RWPE2 (cell line): ENCODE measurements at places on chromosomes 13 and 19.

GRCh38 chr13:106468207-106468606 is 67.3 kb downstream of the EFNB2 start:
- no peak for DNase-seq

GRCh38 chr19:17294051-17294891 is 9.0 kb downstream of the ABHD8 start:
- DNase-seq, result no peak

GRCh38 chr13:80590551-80590950 is 249.6 kb upstream of the SPRY2 start:
- no peak for DNase-seq

GRCh38 chr19:10963865-10964264 is 3.0 kb downstream of the SMARCA4 start:
- DNase-seq, result no peak

GRCh38 chr19:13727798-13728197 is 36.5 kb upstream of the MRI1 start:
- DNase-seq, result no peak

DNA sequence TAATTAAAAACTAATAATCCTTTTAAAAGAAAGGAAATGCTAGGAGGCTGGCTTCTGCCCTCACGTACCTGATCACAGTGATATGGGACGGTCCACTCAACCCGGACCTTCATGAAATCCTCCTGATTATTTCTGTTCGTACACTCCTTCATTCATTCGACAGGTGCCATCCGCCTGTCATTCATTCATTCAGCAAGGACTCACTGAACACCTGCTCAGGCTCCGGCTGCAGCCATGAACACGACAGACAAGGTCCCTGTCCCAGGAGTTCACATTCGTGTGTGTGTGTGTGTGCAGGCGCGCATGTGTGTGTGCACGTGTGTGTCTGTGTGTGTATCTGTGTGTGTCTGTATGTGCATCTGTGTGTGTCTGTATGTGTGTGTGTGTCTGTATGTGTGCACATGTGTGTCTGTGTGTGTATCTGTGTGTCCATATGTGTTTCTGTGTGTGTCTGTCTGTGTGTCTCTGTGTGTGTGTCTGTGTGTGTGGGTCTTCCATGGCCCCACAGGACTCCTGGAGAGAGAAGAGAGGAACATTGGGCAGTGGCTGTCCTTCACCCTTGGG is 28.1 kb upstream of the CCNE1 start:
- no peak for DNase-seq

- DNase-seq, result peak; percentile 46
These were observed 1.5 kb downstream of the WIZ start for GRCh38 chr19:15448044-15448777.

DNA sequence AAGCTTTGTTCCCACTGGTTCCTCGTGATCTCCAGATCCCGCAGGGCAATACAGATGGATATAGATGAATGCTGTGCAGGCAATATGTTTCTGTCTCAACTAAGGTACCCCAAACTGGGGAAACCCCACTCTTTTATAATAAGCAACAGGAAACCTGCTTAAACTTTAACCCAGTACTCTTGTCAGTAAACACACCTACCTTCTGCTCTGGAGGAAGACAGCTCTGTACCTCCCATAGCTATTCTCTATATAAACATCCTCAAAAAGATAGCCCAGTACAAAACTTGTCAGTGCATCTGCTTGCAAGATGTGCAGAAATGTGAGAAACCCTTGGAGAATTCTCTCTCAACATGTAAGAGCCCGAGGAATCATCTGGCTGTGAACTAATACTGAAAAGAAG is 583.6 kb downstream of the OLFM4 start:
- no peak for DNase-seq

DNA sequence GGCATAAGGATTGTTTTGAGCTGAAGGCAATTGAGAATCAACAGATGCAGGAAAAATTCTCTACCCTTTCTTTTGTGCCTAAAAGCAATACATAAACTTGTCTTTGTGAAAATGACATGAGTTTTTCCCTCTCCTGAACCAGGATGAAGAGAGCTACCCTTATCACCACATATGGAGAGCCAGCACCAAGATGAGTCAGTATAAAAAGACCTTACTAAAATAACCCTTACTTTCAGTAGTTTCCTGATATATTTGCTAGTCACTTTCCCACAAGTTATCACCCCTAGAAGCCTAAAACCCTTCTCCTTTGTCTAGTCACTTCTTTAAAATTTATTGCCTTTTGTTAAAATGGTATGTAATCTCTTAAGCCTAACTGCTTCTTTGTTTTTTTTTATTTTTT is 61.9 kb upstream of the ANKRD10 start:
- DNase-seq, result no peak

- DNase-seq, result no peak
These were observed 1.6 kb upstream of the RAP2A start for GRCh38 chr13:97432232-97432916.
